Activated CD4-positive, alpha-beta memory T cell treated with anti-CD3 and anti-CD28 coated beads for 36 hours (primary cell): ENCODE measurements at places on chromosomes 6 and 20. TPM values are rescaled to one million over a fixed set of nuclear protein-coding genes. Genes with fewer than 3 reads are reported as not detected.

- DNase-seq, result no peak
Measured at GRCh38 chr6:38498085-38498484, 141.6 kb downstream of the BTBD9 start.

GRCh38 chr6:159601211-159601610, 91.8 kb downstream of the SOD2 start:
- no peak for DNase-seq

The TRIM40 gene
- total RNA-seq, result not detected

- no peak for DNase-seq
Measured at GRCh38 chr6:16248271-16248853, 10.0 kb downstream of the GMPR start.

- no peak for DNase-seq
Measured at GRCh38 chr20:764255-764654, 4.0 kb downstream of the SLC52A3 start.

DNA sequence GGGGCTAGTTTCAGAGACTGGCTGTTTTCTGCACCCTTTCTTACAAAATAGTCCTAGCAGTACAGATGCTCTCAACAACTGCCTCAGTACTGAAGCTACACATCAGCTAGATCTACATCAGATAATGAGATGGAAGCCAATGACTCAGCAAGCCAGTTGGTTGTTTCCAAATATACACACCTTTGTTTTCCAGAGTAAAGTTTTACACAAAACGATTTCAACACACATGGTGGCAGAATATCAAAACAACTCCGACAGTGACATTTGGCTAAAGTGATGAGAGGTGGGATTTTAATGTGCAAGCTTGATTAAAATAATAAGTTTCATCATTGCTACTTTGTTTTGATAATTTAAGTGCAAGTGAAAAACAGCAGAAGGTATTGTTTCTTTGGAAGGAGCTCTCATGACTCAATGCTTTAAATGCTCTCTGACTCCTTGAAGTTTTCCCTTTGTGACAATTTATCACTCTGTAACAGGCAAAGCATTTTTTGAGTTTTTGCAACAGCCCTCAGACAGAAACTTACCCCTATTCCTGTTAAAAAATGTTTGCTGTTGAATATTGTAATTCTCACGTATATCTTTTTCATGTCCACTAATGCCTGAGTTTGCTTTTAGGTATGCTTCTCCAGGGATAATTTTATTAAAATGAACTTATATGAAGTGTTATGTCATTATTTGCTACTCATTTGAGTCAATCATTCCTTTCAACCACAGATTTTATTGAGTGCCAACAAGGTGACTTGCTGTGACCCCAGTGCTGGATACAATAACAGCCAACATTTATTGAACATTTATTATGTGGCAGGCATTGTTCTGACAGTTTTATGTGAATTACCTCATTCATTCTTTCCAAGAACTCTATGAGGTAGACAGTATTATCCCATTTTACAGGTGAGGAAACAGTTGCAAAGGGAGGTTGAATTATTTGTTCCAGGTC, 882.0 kb downstream of the TFAP2A start:
- no peak for DNase-seq

DNA sequence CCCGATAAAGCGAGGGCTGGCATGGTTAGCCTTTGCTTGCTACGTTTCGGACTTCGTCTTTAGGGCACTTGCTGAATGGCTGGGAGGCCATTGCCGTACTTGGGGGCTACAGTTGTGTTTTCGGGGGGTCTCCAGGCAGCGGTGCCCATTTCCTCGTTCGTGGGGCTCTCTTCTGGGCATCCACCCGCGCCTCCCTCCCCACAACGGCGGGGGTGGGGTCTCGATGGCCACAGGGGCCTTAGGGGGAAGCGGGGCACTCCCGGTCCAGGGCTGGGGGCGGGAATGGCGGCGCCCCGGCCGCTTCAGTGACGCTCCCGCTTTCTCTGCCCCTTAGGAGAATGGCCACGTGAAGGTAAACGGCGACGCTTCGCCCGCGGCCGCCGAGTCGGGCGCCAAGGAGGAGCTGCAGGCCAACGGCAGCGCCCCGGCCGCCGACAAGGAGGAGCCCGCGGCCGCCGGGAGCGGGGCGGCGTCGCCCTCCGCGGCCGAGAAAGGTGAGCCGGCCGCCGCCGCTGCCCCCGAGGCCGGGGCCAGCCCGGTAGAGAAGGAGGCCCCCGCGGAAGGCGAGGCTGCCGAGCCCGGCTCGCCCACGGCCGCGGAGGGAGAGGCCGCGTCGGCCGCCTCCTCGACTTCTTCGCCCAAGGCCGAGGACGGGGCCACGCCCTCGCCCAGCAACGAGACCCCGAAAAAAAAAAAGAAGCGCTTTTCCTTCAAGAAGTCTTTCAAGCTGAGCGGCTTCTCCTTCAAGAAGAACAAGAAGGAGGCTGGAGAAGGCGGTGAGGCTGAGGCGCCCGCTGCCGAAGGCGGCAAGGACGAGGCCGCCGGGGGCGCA, 2.4 kb downstream of the MARCKS start:
- no peak for DNase-seq

The SYNDIG1 gene
- total RNA-seq, result not detected

The TSPO2 gene
- total RNA-seq, result not detected

- DNase-seq, result no peak
Measured at GRCh38 chr6:111884068-111884467, 10.8 kb upstream of the FYN start.

The FAM83B gene
- not detected for total RNA-seq
